ENCODE measurements at places on chromosomes 1 and 21.

DNA sequence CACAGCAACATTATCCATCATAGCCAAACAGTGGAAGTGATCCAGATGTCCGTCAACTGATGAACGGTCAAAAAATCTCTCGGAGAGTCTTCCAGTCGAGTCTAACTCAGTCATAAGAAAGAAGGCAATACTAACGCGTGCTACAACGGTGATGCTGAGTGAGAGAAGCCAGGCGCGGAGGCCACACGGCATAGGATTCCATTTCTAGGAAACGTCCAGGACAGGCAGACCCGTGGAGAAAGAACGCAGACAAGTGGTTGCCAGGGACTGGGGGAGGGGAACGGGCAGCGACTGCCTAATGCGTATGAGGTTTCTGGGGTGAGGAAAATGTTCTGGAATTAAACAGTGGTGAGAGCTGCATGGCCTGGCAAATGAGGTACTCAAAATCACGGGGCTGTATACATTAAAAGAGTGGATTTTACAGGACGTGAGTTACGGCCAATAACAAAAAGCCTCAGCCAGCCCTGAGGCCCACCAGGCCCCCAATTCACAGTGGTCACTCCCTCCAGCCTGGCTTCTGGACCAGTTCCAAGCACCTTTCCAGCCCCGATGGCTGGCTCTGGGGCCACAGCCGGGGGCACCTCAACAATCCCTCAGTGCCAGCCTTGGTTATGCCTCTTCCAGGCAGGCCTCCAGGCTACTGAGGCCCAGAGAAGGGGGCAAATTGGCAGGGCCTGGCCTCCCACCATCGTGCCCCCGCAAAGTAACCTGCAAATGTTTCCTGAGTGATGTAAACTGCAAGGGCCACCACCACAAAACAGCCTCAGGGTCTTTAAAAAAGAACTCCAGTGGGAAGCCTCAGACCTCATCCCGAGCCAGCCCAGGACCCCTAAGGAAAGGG is 3.4 kb downstream of the WNT9A start:
- peak; percentile 8 for DNase-seq

DNA sequence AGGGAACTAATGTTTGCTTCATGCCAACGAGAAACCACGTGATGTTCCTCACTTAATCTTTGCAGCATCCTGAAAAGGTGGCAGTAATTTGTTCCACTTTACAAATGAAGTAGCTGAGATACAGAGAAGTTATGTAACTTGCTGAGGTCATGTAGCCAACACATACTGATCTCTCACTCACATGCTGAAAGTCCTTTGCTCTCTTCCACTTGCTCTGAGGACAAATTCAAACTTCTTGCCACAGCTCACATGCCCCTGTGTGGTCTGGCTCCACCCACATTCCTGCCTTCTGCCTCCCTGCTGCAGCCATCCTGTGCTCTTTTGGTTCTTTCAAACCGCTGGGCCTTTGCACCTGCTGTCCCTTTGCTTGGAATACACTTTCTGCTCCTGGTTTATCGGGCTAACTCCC is 55.4 kb downstream of the TMCO4 start:
- no peak for DNase-seq

DNA sequence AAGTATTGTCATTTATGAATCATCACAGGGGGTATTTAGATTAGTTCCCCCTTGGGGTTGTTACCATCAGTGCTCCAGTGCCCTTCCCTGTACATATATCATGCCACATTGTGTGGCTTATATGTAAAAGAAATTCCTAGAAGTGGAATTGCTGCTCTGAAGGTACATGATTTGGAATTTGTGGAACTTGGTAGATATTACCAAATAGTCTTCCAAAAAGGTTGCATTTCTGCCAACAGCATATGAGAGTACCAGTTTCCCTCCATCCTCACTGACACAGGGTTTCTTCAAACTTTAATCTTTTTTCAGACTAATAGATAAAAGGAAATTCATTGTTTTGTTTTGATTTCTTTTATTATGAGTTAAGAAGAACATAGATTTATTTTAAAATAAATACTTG is 41.3 kb downstream of the AKNAD1 start:
- DNase-seq: no peak

GRCh38 chr1:3014050-3014440 is 7.2 kb upstream of the ACTRT2 start:
- DNase-seq: no peak

- no peak for DNase-seq
Observed at GRCh38 chr1:96306809-96307560, 414.6 kb upstream of the PTBP2 start.

DNA sequence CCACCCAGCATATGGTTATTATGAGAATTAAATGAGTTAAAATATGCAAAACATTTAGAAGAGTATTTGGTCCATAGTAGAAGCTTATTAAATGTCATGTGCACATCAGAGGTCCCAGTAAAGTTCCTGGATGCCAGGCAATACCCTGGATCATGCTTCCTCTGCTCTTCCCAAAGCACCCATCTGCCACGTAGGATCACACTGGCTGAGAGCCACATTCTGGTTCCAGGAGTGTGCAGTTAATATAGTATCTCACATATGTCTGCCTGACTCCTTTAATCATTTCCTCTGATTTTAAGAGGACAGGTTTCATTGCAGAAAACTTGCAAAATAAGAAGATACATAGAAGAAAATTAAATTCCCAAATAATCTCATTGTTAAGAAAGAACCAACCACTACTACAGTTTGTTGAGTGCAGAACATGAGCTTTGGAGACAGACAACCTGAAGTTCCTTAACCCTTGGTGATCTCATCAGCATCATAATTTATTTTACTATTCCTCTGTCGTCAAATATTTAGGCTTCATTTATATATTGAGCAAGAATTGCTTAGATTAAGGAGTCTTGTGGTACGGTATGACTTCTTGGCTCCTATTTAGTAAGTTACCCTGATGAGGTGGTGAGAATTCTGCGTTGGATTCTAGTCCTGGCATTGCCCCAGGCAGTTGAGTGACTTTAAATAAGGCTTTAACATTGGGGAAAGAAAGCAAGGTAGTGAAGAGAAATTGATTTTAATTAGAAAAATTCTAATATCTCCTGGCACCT is 12.3 kb downstream of the SGIP1 start:
- no peak for DNase-seq

- peak; percentile 93 for DNase-seq
Observed at GRCh38 chr1:40421431-40422384, 28.6 kb upstream of the ZFP69B start.

GRCh38 chr1:156500793-156501506 is 375 bp upstream of the MEF2D start:
- peak; percentile 97 for DNase-seq

- DNase-seq: no peak
Observed at GRCh38 chr1:22252251-22252650, 109.4 kb upstream of the WNT4 start.

DNA sequence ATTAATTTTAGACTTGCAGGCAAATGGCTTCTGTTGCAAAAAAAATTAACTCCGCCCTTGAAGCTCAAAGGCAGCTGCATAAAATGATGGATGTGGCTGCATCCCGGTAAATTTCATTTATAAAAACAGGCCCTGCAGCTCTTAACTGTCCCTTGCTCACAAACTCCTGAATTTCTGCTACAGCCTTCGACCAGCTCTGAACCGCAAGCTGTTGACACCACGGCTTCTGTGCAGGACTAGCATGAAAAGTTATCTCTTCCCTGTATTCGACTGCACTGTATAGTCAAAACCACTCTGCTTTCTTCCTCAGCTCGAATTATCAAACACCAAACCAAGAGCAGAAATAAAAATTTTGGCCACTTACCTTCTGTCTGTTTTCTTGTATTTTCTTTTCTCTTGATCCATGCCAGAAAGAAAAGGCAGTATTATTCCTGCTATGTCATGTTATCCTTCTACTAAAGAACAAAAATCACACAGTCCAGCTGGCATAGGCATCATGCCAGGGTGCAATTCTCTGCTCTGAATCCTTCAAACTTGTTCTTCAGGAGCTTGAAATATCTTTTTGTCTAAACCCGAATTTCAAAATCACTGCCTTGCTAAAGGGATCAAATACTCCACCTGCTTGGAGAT is 195.5 kb upstream of the NCAM2 start:
- DNase-seq: no peak

- no peak for DNase-seq
Observed at GRCh38 chr1:7127322-7128075, 342.2 kb downstream of the CAMTA1 start.

GRCh38 chr1:25442178-25442577 is 11.5 kb downstream of the MACO1 start:
- no peak for DNase-seq

GRCh38 chr1:241375886-241376285 is 18.9 kb upstream of the RGS7 start:
- DNase-seq: no peak

GRCh38 chr1:201376464-201377374 is 761 bp downstream of the TNNT2 start:
- DNase-seq: no peak

- no peak for DNase-seq
Observed at GRCh38 chr1:6972399-6972798, 187.1 kb downstream of the CAMTA1 start.

DNA sequence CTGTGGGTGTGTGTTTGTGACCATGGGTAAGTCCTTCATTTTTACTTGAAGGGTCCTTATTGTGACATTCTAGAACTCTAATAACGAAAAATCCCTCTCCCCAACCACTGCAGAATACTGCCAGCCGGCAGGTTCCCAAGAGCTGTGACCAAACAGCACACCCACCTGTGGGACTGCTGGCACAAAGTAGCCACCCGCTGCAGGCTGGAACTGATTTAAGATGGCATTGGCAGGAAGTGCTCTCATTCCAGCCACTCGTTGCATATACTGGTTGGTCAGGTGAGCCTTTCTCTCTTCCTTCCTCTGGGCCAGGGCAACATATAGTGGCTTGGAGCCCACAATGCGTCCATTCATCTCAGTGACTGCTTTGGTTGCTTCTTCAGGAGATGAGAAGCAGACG is 11.6 kb downstream of the PABPC4 start:
- no peak for DNase-seq

DNA sequence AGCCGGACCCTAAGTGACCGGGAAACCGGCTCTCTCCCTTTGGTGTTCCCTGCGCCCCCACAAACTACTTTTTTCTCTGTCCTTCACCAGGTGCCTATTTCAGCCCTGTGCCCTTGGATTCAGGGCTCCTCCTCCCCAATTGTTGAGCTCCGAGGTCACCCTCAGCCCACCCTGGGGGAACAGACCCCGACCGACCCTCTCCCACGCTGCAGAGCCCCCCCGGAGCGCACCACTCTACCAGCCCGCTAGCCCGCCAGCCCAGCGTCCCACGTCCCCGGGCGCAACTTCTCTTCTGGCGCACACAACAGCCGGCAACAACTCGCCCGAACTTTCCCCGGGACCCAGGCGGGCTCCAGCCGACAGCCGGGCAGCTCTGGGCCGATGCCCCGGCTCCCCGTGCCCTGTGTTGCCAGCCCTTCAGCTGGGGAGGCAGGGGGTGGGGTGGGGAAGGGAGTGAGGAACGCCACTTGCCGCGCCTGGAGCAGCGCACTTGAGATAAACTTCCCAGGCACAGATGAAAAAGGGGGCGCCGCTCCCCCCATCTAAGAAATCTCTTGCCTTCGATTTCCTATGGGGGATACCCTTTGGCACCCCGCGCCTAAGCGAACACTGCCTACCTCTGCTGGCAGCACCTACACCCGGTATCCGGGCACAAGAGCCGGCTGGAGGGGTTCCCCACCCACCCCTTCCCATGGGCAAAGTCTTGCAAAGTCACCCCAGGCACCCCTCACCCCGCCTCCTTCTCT is 997 bp downstream of the CASZ1 start:
- peak; percentile 26 for DNase-seq

DNA sequence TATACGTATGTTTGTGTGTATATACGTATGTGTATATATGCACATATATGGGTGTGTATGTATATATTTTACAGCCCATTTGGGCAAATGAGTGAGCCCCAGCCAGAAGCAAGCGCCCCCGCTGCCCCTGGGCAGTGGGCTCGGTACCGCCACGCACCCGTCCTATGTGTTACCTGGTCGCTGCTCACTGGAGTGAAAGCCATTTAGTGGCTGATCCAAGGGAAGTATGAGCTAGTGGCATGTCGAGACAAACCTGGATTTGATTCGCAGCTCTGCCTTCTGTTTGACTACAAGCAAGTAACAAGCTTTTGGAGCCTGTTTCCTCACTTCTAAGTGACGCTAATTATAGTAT is 35.8 kb upstream of the JAK1 start:
- no peak for DNase-seq

GRCh38 chr1:1335792-1336248 is 4.7 kb downstream of the TAS1R3 start:
- DNase-seq: no peak

- no peak for DNase-seq
Observed at GRCh38 chr1:183689762-183690204, 36.7 kb upstream of the APOBEC4 start.

- no peak for DNase-seq
Observed at GRCh38 chr1:96708482-96708881, 13.1 kb upstream of the PTBP2 start.

DNA sequence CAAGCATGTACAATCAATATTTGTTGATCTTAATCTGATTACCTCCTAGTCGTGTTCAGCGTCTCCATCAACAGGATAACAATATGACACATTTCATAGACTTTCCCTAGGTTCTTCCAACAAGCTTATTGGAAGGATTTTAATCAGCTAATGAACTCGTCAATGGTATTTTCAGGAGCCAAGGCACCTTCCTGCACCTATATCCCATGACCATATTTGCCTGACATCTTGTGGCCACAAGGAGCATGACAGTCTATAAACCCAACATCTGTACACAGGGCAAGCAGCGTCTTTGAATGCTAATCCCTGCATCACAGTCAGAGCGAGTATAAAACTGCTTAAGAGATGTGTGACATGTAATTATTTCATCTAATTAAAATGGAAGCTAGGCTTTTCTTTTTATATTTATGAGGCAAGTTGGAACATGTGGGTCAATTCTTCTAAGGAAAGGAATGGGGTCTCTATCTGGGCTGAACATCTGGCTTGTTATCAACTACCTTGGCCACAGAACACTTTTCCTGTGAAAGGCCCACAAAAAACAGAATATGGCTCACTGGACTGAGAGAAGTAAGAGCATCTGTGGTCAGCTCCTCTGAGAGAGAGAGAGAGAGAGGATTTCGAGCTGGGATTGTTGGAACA is 388.8 kb downstream of the NTNG1 start:
- no peak for DNase-seq

DNA sequence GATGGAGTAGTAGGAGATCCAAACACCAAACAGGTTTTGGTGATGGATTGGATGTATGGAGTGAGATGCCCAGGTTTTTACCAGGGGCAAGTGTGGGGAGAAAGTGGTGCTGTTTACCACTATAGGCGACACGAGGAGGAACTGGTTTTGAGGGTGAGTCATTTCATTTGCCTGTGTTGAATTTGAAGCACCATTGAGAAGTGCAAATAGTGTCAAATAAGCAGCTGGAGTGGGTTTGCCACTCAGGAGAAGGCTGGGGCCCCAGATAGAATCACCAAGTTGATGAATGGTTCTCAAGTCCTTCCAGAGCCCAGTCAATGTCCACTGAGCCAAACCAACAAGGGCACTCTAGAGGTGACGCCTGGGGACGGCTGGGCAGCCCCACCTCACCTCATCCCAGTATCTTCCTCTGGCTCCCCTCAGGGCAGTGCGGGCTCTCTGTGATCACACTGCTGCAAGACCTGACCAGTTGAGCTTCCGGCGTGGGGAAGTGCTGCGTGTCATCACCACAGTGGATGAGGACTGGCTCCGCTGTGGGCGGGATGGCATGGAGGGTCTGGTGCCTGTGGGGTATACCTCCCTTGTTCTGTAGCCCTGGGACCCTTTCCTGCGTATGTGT is 9.4 kb downstream of the RUSC1 start:
- DNase-seq: no peak

GRCh38 chr21:31869750-31870149 is 3.1 kb upstream of the HUNK start:
- DNase-seq: no peak

- no peak for DNase-seq
Observed at GRCh38 chr1:18108299-18109057, 880 bp downstream of the IGSF21 start.

- DNase-seq: no peak
Observed at GRCh38 chr1:116868385-116868784, 41.3 kb upstream of the PTGFRN start.
